Activated gamma-delta T cell treated with anti-CD3 and anti-CD28 coated beads, Interleukin-2, amount 50 U/mL, for 16 hours (primary cell): ENCODE measurements at places on chromosomes 16 and 17.

GRCh38 chr16:80273635-80274538, 266.9 kb upstream of the DYNLRB2 start:
- DNase-seq: no peak

DNA sequence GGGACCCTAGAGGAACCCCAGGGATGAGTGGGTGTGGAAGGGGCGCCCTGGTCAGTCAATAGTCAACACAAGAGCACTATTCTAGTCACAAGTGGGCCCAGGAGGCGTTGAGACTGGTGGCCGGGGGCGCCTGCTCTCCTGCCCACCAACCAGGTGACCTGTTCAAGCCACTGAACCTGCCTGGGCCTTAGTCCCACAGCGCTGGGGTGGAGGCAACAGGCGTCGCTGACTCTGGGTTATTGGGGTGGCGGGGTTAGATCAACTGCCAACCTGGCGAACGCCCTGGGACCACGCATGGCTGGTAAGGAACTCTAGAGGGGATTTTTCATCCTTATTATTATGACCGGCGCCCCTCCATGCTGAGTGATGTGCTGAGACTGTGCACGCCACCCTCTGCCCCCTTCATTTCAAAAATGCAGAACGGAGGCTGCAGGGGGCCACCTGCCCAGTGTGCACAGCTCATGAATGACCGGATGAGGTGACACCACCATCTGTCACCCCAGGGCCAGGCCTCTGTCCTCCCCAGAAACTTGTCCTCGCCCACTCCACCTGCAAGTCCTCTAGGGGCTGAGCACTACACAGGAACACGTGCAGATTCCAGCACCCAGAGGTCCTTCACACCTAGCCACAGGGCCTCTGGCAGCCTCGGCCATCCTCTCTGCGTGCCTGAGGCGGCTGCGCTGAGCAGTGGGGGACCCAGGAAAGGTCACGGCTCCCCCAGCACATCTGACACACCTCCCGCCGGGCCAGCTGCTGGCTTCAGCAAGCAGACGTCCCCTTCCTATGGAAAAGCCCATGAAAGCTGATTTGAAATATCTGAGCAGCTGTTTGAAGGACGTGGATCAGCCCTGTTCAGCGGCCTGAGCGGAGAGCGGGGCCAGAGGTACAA, 51.6 kb upstream of the DNAH17 start:
- no peak for DNase-seq

- DNase-seq: no peak
Observed at GRCh38 chr16:31191697-31192428, 10.7 kb downstream of the PYCARD start.

DNA sequence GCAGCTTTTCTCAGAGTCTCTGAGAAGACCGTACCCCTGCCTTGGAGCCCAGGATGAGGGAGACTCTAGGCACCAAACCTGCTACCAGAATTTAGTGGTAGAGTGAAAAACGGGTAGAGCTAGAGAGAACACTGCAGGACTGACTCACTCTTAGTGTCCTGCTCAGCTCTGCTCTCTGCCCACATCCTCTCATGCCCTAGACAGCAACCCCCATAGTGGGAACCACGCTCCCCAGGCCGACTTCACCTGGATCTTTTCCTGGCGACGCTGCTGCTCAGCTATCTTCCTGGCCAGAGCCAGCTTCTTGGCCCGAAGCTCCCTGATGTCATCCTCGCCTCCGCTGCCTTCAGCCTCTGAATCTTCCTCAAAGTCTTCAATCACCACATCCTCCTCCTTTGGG, 26.7 kb downstream of the HIC1 start:
- DNase-seq: no peak

DNA sequence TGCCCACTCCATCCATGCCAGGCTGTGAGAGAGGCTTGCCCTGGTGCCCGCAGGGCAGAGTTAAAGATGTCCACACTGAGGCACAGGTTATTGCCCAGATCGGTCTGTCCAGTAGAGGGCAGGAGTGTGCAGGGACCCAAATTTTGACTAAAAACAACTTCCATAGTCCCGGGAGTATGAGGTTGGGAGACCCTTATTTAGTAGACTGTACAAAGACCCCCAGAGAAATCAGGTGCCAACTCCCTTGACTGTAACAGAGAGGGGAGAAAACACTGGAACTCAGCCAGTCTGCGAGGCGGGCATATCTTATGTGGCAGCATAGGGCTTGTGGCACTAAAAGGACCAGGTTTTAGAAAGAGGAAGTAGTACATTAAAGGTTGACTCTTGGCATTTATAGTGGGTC, 43.4 kb downstream of the HNF1B start:
- DNase-seq: no peak

DNA sequence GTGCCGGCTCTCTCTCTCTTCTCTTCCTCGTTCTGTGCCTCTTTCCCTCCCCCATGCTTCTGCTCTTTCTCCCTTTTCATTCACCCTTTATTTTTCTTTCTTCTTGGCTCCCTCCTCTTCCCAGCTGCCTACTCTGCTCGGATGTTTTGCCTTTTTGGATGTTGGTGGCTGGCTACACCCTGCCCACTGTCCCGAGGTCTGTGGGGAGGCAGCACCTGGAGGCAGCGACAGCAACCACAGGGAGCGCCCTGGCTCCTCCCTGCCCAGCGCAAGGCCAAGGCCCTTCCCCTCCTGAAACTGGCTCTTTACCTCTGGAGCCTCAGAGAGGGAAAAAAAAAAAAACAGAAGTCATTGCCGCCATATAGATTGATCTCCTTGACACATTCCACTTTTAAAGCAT, 20.0 kb downstream of the CLUAP1 start:
- no peak for DNase-seq

- DNase-seq: no peak
Observed at GRCh38 chr17:17087424-17088015, 45.3 kb downstream of the MPRIP start.

GRCh38 chr16:2813771-2814221, 3.2 kb upstream of the PRSS21 start:
- no peak for DNase-seq

- DNase-seq: no peak
Observed at GRCh38 chr16:14015948-14016347, 55.2 kb upstream of the MRTFB start.

DNA sequence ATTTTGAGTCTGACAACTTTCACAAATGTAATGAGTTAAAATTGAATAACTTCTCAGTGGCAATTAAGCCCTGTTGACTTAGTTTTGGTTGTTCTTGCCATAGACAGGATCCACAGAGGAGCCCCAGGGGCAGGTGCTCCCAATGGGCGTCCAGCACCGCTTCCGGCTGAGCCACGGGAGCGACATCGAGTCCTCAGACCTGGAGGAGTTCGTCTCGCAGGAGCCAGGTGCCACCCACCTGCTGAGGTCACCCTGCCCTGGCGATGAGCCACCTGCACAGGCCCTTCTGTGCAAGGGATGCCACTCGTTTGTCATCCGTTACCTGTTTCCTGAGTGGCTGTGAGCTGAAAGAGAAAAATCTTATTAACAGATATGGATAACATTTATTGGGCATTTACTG, 10.7 kb downstream of the CCDC40 start:
- no peak for DNase-seq

DNA sequence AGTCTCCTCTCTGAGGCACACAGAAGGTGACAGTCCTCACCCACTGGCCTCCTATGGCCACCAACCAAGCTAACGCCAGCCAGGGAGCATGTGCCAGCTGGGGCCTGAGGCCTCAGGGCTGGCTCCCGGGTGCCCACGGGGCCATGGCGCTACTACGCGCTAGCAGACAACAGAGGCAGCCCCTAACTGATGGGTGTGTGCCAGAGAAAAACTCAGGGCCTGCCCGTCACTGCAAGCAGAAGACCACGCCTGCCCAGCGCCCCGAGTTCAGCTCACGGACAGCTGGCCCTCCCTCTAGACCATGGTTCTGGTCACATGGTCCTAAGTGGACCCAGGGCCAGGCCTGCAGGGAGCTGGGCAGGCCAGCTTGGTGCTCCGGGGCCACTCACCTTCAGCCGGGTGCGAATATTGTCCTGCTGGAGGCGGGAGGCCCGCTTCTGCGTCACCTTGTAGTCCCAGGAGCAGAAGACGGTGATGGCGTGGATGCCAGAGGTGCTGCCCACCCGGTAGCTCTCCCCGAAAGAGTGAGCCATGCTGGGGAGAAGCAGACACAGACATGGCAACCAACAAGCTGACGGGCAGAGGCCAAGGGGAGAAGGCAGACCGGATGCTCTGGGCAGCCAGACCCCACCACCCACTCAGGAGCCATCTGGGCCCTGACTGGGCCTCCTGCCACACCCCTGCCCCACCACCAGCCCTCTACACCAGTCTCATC, 6.2 kb downstream of the TMC6 start:
- no peak for DNase-seq

DNA sequence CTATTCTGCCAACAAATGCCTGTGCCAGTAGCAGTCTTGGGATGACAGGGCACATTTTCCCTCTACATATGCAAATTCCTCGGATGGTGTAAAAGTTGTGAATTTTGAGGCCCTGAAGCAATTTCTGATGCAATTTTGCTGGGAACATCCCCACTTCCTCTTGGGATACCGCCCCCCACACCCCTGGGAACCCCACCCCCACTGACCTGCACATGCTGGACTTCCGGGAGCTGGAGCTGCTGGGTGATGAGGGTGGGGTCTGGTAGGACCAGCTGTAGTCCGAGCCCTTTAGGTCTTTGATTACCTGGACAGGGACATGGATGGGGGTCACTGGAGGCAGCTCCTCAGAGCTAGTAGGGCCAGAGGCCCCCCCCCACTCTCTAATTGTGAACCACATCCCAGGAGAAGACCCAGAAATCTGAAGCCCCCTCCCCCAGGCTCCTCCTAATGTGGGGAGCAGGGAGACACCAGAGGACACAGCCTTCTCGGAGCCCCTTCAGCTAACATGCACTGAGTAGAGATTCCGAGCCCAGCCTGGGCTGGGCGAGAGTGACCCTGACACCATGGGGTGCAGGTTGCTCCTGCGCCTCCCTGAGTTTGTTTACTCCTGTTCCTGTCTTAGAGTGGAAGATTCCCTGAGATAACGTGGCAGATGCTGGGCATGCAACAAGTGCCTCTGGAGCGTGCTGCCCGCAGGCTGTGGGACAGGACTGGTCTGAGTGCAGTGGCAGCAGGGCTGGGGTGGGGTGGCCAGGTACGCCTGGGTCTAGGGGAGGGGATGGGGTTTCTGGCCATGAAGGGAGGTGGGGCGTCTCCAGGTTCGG, 9.0 kb downstream of the MTSS2 start:
- DNase-seq: no peak

DNA sequence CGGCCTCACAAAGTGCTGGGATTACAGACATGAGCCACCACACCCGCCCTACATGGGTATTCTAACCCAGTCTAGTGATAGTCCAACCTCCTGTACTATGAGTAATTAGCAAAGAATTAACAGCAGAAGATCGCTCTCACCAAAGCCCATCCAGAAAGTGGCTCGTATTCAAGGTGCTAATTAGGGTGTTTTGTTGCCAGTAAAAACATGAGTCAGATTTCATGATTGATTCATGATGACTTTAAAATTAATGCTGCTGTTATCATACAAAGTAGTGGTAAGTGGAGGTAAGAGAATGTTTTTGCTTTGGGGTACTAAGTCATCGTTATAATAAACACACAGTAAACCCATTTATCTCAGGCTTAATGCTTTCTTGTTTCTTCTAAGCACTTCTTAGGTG, 428.8 kb downstream of the WWOX start:
- DNase-seq: no peak

GRCh38 chr17:13635951-13636350, 34.2 kb upstream of the HS3ST3A1 start:
- DNase-seq: no peak

GRCh38 chr16:13866073-13866472, 53.9 kb upstream of the ERCC4 start:
- peak; percentile 3 for DNase-seq

- DNase-seq: no peak
Observed at GRCh38 chr16:9225527-9226316, 134.3 kb downstream of the HAPSTR1 start.

DNA sequence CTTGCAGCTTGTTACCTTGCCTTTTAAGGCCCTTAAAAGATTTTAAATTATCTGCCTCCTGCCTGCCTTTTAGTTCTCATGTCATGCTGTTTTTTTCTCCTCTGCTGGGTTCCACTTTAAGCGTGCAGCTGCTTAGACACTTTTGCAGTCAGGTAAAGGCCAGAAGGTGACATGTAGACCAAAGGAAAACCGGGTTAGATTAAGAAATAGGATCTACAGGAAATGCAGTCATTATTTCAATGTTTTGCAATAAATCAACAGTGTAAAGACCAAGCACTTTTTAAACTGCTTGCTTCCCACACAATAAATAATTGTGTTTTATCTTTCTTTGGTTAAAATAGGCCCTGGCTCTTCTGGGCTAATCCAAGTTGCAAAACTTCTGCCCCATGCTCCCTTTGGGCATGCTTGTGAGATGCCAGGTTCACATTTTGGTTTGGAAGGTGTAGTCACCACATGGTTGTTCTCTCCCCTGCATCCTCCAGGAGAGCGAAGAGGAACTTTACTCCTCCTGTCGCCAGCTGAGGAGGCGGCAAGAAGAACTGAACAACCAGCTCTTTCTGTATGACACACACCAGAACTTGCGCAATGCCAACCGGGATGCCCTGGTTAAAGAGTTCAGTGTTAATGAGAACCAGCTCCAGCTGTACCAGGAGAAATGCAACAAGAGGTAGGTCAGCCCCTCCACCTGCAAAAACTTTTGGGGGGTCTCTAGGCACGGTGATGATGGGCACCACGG, 54.9 kb downstream of the SDR42E1 start:
- DNase-seq: no peak

DNA sequence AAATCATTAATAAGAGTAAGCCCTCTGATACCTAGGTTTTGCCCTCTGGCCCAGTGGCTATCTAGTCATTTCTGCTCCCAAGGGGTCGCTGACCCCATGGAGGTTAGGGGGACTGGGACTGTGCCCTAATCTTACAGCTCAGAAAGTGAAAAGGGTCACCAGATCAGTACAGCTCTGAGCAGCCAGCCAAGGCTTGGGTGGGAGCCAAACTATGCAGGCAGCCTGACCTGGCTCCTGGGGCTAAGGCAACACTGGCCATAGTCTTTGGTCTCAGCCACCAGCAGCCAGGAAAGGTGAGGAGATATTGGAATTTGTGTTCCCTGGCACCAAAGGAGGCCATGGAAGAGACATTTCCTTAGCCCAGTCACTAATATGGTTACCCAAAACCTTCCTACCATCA, 67.6 kb downstream of the ASIC2 start:
- DNase-seq: no peak

DNA sequence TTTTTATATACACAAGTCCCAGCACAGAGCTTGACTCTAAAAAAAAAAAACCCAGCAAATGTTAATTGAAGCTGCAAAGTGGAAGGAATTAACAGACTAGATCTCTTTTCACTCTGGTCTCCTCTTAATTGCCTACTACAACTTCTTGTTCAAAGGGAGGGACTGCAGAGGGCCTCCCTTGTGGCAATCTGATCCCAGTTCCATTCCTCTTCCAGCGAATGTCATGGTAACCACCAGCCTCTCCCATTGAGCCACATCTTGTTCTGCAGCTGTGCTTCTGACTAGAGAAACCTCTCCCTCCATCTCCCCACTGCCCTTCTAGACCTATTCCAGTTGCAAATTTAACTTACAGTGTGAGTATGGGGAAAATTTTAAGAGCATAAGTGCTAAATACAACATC, 5.9 kb downstream of the SUPT6H start:
- no peak for DNase-seq

GRCh38 chr16:83045790-83046189, 419.0 kb downstream of the CDH13 start:
- no peak for DNase-seq
